ENCODE measurements at places on chromosomes 1 and 21.

DNA sequence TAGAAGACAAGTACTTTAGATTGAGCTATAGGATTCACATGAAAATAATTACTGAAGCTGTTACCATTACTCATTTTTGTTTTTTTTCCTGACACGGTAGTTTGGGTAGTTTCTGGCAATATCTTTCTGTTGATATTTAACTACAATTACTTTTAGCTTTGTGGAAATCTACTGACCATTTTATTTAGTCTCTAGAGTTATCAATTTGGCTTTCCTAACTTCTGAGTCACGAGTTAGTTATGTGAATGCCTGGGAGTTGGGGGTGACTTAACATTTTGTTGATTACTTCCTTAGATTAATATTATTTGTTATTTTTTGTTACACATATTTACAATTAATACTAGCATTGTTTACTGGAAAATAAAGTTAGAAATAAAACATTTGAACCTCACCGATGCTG, 160.6 kb downstream of the HMCN1 start:
- DNase-seq, result peak; percentile 56

DNA sequence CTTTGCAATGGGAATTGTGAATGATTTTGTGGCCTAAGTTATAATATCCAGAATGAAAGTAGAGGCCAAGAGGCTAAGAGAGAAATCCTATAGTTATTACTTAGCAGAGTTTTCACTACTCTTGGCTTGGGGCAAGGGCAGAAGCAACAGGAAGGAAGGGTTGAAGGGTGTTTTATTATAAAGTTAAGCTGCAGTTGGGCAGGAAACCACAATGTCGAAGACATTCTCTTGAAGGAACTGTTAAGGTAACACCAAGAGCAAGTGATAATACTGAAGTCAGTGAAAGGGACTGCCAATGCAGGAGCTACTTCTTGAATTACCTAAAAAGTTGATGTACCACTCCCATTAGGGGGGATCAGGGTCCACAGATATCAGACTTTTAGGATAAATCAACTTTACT, 8.3 kb downstream of the XCL2 start:
- DNase-seq, result no peak

DNA sequence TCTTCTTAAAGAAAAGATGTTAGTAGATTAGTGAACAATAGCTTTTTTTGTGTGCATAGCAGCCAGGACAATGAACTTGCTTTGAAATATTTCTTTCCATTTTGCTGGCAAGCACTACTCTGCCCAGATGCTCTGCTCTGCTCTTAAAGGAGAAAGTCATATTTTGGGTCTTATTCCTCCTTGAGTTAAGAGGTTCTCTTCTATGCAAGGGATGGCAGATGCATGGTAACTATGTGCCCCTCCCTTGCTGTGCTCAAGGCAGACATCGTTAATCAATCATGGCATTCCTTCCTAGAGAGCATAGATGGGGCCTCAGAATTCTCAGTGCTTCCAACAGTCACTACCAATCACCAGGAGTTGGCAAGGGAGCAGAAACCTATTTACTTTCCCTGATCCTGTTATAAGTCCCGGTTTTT, 27.6 kb downstream of the NIPAL3 start:
- peak; percentile 28 for DNase-seq

DNA sequence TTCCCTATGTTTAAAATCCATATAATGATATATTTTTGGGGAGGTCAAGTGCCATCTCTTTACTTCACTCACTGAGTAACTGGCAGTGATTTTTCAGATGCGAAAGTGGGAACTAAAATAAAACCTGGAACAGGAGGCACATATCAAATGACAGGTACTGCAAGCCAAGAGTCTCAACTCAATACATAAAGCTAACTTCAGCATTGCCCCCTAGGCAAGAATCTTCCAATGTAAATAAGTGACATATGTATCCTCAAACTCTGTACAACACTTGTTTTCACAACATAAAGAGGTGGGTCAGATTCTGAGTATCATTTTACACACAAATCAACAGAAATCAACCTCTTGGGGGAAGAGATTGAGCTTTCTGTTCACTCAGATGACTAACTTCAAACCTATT, 18.1 kb downstream of the DCAF8 start:
- DNase-seq, result no peak

GRCh38 chr1:32893198-32894018, 7.1 kb downstream of the HPCA start:
- peak; percentile 15 for DNase-seq

DNA sequence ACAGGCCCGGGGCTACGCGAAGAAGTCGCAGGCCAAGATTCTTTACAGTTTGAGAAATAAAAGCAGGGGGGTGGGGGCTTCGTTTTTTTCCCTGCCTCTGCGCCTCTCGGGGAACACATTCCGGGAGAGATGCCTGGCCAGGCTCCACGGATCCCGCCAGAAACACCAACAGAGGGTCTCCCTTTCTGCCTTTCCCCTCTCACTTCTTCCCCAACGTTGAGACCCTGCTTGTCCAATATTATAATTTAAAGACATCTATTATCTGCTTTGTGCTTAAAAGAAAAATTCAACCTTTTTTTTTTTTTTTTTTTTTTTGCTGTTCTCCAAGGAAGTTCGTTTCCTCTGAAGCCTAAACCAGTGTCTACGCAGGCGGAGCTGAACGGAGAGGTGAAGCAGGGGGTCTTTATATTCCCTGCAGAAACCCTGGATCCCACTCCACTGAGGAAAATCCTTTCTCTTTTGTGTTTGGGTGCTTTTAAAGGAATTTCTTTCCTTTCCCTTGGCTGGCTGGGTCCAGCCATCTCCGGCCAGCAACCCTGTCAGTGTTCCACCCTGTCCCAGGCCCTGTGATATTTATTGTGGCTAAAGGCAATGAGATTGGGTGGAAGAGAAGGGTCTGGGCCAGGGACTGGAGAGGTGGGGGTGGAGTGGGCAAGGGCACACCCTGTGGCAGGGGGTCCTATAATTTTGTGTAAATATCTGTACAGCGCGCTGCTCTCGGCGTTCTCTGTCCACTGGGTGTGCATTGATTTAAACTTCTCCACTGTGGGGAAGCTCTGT, 2.2 kb downstream of the FOXD2 start:
- DNase-seq, result no peak

GRCh38 chr1:97500760-97501159, 420.1 kb downstream of the DPYD start:
- no peak for DNase-seq

- no peak for DNase-seq
Observed at GRCh38 chr1:178101654-178102053, 7.8 kb downstream of the RASAL2 start.

- DNase-seq, result no peak
Observed at GRCh38 chr1:204511366-204511765, 4.8 kb upstream of the MDM4 start.

DNA sequence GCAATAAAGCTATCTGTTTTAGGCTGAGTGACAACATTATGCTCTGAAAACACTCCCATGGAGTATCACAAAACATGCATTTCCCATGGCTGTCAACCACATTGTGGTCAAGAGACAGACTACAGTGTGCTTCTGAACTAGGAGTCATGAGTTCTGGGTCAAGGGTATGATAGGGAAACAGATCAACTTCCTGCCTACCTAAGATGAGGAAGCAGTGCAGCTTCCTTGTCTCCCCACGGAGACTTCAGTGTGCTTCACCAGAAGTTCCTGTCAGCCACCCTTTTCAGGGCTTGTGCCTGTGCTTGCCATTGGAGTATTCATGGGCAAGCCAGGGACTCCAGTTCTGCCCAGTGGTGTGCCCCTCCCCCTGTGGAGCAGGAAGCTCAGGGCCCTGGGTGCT, 19.9 kb downstream of the LCE3E start:
- no peak for DNase-seq

DNA sequence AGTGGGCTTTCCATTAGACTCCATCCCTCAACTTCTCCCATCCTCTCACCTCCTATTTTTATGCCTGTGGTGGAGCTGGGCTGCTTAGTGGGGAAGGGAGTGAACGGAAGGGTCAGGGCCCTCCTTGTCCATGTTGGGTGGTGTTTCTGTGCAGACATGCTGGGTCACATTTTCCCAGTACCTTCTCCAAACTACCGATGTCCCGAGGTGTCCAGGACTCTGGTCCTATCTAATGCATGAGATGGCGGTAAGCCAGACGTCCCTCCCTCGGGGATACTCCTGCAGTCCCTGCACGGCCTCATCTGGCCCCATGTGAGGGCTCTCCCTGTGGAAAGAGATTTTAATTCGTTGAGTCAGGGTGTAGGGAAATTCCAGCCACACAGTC, 61.0 kb downstream of the OBSCN start:
- DNase-seq, result no peak

- no peak for DNase-seq
Observed at GRCh38 chr1:243528459-243529121, 272.7 kb downstream of the SDCCAG8 start.

- DNase-seq, result no peak
Observed at GRCh38 chr1:13451399-13451965, 41.2 kb downstream of the PRAMEF20 start.

DNA sequence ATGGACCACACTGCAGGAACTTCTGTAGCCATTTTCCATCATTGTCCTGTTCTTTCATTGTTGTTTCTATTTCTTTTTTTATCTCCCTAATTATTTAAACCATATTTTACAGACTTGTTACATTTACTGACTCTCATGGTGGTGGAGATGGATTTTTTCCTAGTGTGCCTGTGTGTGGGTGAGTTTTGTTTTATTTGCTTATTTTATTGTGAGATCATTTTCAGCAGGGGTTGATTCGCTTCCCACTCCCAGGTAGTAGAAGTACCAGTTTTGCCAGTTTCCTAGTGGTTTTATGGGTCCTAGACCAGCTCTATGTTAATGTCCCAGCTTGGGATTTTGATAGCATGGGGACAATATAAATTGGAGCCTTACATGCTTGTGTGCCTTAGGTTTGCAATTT, 80.0 kb upstream of the BACH1 start:
- DNase-seq, result no peak
